Peyer's patch (tissue), 4 donors: ENCODE measurements at places on chromosomes 2 and 18.

DNA sequence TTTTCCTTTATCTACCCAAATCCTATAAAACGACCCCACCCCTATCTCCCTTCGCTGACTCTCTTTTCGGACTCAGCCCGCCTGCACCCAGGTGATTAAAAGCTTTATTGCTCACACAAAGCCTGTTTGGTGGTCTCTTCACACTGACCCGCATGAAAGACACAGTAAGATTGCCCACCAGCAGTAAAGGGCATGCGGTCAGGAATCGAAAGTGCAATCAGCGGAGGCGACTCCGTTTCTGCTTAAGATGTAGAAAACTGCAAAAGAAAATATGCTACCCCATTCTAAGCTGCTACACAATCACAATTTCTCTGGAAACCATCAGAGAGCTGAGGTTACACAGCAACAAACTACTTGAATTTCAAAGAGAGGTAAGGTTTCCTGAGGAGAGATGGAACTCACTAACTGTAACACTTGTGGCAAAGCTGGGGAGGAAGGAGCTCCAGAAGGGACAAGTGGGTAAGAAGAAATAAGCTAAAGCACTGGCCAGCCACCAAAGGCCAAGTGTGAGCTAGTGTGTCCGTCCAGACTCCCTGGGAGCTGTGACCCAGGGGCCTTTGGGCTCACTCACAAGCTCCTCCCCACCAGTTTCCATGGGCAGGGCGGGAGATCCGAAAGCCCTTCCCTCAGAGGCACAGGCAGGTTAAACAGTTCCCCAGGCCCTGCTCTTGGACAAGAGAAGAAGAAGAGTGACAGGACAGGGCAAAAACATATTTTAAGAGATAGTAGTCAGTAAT lies 72.8 kb upstream of the TGFA start:
- DNase-seq, result no peak

- no peak for DNase-seq
Measured at GRCh38 chr18:28063271-28063761, 113.6 kb downstream of the CDH2 start.

DNA sequence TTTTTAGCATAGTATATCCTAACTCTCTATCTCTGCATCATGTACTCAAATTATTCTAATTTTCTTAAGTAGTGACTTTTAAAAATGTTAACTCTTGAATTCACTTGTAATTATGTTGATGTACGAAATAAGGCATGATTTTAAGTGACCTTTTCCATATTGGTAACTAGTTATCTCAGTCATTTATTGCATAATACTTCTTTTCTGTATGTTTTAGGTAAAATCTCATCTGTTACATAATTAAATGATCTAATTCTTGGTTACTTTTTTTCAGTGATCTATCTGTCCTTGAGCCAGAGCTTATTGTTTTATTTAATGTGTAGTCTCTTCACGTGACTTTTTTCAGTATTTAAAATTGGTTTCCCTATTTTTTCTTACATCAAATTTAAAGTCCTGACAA lies 4.8 kb upstream of the UBE2E3 start:
- DNase-seq, result no peak

- DNase-seq, result peak; percentile 51
Measured at GRCh38 chr2:73907840-73908452, 15.1 kb downstream of the ACTG2 start.

DNA sequence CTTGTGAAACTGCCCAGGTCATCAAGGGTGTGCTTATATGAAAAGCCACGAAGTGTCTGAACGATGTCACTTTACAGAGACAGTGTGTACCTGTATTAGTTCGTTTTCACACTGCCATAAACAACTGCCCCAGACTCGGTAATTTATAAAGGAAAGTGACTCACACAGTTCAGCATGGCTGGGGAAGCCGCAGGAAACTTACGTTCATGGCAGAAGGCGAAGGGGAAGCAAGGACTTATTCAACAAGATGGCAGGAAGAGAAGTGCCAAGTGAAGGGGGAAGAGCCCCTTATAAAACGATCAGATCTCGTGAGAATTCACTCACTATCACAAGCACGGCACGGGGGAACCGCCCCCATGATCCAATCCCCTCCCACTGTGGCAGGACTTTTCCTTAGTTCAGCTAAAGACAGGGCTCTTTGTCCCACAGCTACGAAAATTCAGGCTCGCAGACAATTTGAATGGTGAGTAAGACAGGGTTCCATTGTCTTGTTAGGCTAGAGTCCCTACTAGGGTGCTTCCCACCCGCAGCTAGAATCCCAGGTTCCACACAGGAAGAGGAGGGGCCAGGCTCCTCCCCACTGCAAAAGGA lies 20.1 kb downstream of the TMEM177 start:
- DNase-seq, result no peak

- DNase-seq, result no peak
Measured at GRCh38 chr2:156456616-156457015, 20.4 kb downstream of the GPD2 start.

- no peak for DNase-seq
Measured at GRCh38 chr2:62565309-62565908, 59.4 kb upstream of the TMEM17 start.

DNA sequence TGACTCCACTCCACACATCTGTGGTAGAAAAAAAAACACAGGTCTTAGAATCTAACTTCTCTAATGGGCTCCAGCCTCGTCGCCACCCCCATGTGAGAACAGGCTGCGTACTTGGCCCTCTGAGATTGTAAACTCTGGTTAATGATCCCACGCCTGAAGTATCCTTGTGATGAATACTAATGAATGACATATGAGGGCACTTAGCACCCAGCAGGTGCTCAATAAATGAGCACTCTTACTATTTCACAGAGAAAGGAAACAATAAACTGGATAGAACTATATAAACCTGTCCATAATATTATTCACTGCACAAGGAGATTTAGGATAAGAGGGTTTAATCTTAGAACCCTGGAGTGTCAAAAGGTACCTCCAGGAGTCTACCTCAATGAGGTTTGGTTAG lies 310.1 kb upstream of the HNRNPA3 start:
- DNase-seq, result no peak

GRCh38 chr18:47184419-47185050 lies 8.4 kb upstream of the IER3IP1 start:
- no peak for DNase-seq
